ENCODE measurements at places on chromosomes 4 and X.

DNA sequence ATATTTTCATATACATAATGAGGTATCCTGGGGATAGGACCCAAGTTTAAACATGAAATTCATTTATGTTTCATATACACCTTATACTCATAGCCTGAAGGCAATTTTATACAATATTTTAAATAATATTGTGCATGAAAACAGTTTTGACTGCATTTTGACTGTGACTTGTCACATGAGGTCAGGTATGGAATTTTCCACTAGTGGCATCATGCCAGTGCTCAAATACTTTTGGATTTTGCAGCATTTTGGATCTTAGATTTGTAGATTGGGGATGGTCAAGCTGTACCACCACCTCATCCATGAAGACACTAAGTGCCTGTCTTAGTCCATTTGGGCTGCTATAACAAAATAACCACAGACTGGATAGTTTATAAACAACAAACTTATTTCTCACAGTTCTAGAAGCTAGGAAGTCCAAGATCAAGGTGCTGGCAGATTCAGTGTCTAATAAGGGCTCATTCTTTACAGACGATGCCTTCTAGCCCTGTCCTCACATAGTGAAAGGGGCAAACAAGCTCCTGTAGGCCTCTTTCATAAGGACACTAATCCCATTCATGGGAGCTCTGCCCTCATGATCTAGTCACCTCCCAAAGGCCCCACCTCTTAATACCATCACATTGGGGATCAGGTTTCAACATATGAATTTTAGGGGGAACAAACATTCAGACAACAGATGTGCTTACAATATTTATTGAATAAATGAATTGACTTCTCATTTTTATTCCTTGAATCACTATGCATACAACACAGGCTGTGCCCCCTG, 9.4 kb downstream of the NUDT6 start:
- no peak for DNase-seq

GRCh38 chr4:72451349-72451748, 117.7 kb downstream of the ADAMTS3 start:
- no peak for DNase-seq

GRCh38 chr4:94168321-94168720, 39.3 kb upstream of the SMARCAD1 start:
- DNase-seq, result no peak

DNA sequence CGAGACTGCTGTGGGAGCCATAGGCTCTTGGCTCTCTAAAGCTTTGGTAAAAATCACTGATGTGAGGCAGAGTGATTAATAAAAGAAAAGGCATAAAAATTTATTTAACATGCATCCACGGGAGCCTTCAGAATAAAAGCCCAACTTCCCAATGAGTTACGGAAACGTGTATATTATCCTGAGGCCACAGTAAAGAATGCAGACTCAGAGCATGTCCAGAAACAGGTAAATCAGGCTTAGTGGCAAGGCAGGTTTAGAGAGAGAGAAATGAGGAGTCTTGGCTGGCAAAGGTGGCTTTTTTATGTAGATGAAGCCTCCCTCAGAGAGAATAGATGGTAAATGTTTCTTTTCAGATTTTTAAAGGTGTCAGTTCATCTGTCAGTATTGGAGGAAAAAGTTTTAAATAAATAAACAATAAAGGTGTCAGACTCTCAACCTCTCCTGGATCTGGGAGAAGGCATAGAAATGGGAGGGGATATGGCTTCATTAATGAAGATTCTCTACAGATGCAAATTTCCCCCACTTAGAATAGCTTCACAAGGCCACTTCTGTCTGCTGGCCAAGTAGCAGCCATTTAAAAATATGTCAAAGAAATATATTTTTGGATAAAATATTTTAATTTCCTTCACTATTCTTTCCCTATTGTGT, 24.0 kb downstream of the C4orf51 start:
- DNase-seq, result no peak

- no peak for DNase-seq
Measured at GRCh38 chrX:132757066-132757623, 201.3 kb downstream of the HS6ST2 start.

Data from progenitor cell of endocrine pancreas (in vitro differentiated cells).